ENCODE measurements at places on chromosomes 13 and 19.
A peak's percentile ranks its signal among the peaks of the same experiment; 100 is the strongest.

GRCh38 chr13:64709079-64709478 lies 2521.1 kb downstream of the PCDH9 start:
- DNase-seq, result no peak

GRCh38 chr13:31943591-31943990 lies 88.0 kb upstream of the FRY start:
- DNase-seq, result no peak

DNA sequence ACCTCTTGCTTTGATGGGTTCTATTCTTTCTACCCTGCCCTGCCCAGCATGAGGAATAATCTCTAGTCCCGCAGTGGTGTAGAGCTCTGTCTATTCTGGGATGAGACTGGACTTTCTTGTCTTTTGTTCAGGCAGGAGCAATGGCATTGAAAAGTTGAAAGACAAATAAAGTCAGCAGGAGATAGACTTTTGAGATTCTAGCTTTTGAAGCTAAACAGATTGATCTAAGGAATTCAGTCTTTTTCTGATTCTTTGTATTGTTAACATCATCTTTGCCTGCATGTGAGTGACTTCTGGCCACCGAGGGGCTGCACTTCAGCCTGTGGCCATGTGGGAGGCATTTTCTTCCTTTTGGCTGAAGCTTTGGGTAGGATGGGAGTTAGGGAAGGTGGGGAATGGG lies 132.4 kb downstream of the MRPL57 start:
- no peak for DNase-seq

DNA sequence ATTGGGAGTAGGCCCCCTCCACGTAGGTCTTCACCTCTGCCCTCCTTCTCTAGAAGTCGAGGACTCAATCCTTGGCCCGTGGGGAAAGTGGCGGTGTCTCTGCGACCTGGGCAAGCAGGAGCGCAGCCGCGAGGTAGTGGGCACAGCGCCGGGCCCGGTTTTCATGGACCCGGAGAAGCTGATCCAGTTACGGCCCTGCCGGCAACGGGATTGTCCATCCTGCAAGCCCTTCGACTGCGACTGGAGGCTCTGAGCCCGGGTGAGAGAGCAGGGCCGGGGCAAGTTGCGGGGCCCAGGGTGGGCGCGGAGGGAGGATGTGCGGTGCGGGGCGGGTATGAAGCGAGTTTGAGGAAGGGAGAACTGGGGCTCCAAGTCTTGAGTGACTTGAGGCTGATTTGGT lies 2.2 kb downstream of the THSD8 start:
- DNase-seq, result no peak

GRCh38 chr19:46907880-46908279 lies 47.1 kb downstream of the ARHGAP35 start:
- DNase-seq, result no peak

DNA sequence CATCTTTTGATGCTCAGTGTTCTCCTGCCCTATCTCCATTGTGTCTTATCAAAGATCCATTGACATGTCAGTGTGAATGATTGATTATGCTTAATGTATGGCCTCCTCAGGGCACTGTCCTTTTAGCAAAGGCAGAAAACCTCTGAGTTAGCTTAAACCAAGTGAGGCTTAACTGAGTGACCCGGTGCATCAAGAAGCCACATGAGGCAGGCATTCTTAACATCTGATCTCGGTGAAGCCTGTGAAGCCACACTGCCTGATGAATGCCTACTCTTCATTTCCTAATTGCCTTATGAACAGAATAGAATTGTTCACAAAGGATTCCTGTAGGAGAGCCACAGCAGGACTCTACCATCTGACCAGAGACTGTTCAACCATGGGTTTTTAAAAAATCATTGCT lies 168.1 kb upstream of the SOX21 start:
- DNase-seq, result no peak

- DNase-seq, result no peak
These were observed 44.5 kb downstream of the VWA8 start for GRCh38 chr13:41916173-41916954.

GRCh38 chr13:51584731-51585672 lies 740 bp downstream of the WDFY2 start:
- peak; percentile 19 for DNase-seq

DNA sequence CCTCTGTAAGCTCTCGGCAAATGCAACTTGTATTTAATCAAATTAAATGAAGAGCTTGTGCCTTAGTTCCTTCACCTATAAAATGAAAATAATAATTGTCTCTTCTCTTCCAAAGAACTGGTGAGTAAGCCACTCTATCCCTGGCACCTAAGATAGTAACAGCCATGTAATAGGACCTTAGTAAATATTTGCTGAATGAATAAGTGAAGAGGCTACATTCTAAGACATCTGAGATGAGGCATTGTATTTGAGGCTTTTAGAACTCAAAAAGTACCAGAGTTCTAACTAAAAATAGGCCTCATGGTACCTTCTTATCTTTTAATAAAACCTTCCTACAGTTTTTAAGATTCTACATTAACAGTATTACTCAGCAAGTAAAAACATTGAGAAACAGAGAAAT lies 17.3 kb upstream of the DCLK1 start:
- no peak for DNase-seq

- no peak for DNase-seq
These were observed 1.8 kb upstream of the UBE2M start for GRCh38 chr19:58560007-58560887.

GRCh38 chr13:20489185-20489820 lies 36.4 kb downstream of the CRYL1 start:
- DNase-seq, result no peak

- no peak for DNase-seq
These were observed 1015.7 kb downstream of the EFNB2 start for GRCh38 chr13:105519771-105520170.

DNA sequence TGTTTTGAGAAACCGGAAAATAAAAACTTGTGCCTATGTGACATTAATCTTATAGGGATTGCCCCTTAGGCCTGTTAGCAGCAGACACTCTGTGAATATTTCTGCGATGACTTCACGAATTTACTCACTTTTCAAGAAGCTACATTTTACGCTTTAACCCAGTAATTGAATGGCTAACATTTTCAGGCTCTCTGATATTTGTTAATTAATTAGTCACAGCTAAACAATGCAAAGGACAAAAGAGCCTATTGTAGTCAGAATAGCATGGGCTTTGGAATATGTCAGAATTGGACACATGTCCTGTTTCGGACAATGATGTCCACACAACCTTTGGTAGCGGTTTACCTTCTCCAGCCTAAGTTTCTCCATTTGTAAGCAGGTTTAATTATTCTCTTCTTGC lies 506.6 kb downstream of the EFNB2 start:
- no peak for DNase-seq

DNA sequence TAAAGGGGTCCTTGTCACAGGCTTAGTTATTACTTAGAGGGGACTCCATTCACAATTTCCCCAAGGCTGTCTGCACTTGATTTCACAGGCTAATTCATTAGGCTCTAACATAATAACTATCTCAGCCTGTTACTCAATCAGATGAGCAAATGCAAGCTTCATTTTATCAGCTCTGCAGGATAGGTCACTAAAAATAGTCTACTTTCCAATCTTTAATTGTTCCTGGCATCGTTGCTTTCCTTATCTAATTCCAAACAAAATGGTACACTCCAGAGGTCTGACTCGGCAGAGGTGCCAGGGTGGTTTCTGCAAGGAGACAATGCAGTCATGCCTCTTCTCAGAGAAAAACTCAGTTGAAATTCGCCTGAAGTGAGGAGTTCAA lies 69.7 kb upstream of the SLC15A1 start:
- DNase-seq, result no peak

- DNase-seq, result no peak
These were observed 1.4 kb upstream of the RASL11A start for GRCh38 chr13:27269114-27269665.

GRCh38 chr19:20334760-20335159 lies 167.7 kb downstream of the ZNF486 start:
- no peak for DNase-seq

DNA sequence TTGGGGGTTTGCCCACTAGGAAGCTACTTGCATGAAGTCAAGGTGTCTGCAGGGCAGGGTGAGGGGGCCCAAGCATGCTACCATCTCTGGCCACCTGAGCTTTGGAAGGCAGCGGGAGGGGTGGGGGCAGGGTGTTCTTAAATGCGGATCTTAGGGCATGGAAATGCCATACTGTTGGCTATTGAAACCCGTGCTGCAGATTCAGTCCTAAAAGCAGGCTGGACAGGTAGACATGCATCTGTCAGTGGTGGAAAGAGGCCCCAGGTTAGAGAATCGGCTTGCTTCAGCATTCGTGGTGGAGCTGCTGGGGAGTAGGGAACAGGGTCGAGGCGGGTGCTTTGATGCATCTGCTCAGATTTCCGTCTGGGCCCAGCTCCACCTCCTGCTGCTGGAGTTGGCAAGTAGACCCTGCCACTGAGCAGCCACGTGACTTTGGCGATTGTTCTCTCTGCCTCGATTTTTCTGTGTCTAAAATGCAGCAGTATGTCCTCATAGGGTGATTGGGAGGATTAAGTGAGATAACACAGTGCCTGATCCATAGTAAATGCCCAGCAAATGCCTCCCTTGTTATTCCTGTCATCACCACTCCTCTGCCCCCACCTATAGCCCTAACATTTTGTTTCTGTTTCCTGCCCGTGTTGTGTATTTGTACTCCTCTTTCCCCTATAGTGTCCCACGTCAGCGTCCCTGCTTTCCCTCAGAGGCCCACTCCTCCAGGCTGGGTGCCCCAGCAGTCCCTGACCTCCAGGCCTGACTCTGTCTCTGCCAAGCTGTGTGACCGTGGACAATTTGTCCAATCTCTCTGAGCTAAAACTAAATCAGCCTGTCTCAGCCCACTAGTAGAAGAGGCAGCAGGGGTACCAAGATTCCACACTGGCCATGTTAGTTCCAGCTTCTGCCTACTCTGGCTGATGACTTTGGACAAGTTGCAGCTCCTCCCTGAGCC lies 5.8 kb downstream of the PPP1R37 start:
- DNase-seq, result no peak

DNA sequence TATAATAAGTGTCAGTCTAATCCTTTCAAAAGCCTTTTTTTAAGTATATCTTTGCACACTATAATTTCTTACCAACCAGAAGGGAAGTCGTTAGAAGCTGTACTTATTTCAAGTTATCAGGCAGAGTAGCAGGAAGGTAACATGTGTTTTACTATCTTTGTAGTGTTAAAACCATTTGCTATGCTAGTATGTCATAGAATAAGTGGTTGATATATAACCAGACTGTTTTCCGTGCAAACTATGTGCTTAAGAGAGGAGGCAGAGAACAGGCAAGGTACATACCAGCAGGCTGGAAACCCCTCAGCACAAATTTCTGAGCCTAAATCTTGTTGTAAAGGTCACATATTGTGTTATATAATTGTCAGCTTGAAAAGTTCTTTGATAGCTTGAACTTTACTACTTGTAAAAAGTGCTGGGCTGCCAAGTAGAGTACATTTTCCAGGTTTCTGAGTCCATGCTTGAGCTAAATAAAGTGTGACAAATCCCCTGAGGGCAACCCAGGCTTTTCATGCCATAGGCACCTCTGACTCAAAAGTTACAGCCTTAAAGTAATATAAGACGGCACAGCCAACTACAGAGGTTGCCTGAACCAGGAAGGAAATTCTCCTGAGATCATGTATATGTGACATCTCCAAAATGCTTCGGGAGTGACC lies 1297.4 kb downstream of the PCDH9 start:
- no peak for DNase-seq

GRCh38 chr13:114046431-114046975 lies 72.6 kb upstream of the C13orf46 start:
- DNase-seq, result no peak

DNA sequence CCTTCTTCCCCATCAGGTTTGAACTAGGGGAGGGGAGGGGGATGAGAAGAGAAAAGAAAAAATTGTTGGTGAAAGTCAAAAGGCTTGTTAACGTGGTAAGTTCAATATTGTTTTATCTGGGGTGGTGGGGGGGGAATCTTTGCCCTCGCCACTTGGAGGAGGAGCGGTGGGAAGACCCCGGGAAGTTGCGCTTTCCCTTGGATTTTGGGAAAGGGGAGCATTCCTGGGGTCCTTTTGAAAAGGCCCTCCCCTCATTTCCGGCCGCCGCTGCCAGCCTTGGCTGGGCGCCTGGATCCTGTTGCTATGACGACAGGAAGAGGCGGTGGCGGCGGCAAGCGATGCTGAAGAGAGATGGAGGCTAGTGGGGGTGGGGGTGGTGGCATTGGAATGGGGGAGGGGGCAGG lies 4.6 kb upstream of the CACNG8 start:
- no peak for DNase-seq

Data from stimulated activated CD8-positive, alpha-beta memory T cell treated with anti-CD3 and anti-CD28 coated beads, Interleukin-15, amount 100 ng/mL, for 4 hours (primary cell).